ENCODE measurements at places on chromosomes 11 and 22. TPM values are rescaled to one million over a fixed set of nuclear protein-coding genes. Genes with fewer than 3 reads are reported as not detected.

Gene FGF4
- not detected for total RNA-seq

Gene FAT3
- not detected for total RNA-seq

Gene BIK
- total RNA-seq = 3.3 TPM

Gene TUG1
- 45.6 TPM for total RNA-seq

Gene SMIM38
- 0.19 TPM for total RNA-seq
